Left lobe of liver (tissue), 2 donors: ENCODE measurements at places on chromosomes 12 and 14. TPM values are rescaled to one million over a fixed set of nuclear protein-coding genes. Genes with fewer than 3 reads are reported as not detected.

The LRP1-AS gene
- not detected for total RNA-seq

The RAPGEF3 gene
- total RNA-seq = 2.1 TPM

DNA sequence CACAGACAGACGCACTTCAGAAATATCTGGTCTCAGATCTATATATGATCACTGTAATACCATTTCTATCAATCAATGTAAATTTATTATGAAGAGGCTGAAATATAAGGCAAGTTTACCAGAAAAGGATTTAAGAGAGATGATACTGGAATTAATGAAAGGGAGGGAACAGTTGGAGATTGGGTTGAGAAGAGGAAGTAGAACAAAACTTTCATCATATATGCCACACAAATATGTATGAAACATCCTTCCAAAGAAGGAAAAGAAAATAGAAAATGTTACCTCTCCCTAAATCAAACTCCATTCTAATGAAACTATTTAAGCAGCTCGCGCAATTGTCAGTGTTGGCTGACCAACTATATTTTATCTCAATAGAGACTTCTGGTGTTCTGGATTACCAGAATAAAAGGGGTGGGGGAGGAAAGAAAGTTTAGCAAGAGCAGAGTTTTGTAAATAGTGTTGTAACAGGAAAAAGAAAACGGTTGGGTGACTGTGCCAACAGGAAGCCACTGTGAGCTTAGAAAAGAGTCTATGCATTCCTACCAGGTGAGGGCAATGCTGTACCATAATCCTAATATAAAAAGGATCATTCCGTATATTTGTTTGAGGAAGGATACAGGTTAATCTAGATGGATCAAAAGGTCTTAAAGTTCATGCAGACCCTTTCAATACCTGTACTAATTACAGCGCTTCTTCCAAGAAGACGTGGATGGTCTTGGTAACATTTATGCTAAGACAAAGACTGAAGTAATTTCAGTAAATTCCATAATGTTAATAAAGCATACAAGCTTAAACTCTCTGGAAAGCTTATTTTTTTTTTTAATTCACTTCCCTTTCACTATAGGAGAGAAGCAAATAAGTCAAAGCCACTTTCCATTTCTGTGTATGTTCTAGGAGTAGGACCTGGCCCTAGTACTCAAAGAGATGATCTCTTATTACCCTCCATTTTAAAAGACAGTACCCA, 14.5 kb upstream of the LLPH start:
- peak; percentile 66 for DNase-seq

DNA sequence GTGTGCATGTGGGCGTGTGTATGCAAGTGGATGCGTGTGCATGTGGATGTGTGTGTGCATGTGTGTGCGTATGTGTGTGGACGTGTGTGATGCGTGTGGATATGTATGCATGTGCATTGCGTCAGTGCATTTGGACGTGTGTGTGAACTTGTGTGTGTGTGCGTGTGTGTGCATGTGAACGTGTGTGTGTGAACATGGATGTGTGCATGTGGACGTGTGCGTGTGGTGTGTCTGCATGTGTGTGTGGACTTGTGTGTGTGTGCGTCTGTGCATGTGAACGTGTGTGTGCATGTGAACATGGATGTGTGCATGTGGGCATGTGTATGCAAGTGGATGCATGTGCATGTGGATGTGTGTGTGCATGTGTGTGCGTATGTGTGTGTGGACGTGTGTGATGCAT, 34.4 kb upstream of the FBRSL1 start:
- DNase-seq = no peak
